ENCODE measurements at places on chromosomes 13 and 19.

DNA sequence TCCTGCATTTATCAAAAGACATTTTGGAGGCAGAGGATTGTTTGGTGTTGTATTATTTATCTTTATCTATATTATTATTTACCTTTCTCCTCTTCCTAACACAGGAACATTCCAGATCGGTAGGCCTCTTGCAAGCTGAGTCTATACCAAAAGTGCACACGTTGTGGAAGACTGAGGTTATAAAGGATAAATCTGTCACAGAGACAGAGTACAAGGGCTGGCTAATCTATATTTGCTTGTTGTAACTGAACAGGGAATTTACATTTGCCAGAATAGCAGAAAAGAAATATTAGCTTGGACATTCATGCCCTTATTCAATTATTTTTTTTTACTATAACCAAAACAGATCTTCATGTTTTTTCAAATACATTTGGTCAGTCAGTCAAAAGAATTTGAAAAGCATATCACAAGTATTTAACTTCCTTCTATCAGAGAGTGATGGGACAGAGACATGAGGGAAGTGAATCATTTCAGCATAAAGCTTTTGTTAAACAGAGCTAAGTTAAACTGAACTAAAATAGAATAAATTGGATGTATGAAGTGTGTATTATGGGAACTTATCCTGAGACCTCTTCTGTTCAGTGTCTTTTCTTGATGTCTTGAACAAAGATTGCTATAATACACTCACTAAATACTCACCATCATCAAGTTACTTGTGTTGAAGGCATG lies 352.5 kb downstream of the DNAJC15 start:
- DNase-seq: no peak

DNA sequence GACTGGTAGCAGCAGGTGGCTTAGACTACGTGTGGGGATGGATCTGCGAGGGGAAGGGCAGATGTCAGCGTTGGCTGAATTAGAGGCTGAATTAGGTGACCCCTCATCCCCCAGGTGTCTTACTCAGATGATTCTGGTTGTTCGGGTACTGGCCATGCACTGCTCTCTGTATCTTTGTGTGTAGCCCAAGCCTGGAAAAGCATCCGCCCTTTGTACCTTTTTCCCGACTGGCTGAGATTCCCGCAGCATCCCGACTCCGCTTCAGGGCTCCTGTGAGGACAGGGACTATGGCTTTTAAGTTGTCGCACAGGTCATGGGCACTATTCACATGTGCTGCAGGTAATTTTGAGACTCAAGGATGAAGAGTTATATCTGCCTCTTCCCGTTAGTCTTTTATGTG lies 7.2 kb downstream of the TFDP1 start:
- DNase-seq: peak; percentile 64

DNA sequence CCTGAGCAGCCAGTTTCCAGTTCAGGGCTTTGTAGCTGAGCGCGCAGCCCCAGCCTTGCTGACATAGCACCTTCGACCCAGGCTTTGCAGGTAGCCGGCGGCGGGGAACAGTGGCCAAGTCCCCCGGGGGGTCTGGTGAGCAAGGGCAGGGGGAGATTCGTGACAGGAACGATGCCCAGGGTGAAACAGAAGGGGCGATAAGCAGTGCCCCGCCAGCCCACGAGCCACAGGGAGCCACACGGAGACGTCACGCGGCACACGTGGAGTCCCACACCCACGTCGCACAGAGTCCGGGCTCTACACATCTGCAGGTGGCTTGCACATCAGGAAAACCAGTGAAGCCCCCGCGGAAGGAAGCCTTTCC lies 127.2 kb downstream of the SOX1 start:
- DNase-seq: no peak

DNA sequence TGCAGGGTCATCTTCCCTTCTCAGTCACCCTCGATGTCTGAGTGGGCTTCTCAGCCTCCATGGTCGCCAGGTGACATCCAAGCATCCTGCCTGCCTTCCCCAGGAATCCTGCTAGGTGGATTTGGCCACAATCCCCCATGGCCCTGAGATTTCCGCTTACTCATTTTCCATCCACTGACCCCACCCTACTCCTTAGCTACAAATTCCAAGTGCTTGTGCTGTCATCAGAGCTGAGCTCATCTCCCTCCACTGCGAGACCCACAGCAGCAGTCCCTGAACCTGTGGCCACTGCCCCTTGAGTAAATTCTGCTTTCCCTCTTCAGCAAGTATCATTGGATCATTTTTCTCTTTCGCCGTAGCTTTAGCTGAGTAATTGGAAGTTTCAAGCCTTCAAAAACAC lies 90.5 kb upstream of the ANKRD10 start:
- DNase-seq: no peak

GRCh38 chr19:55259540-55260210 lies 858 bp upstream of the PPP6R1 start:
- no peak for DNase-seq

DNA sequence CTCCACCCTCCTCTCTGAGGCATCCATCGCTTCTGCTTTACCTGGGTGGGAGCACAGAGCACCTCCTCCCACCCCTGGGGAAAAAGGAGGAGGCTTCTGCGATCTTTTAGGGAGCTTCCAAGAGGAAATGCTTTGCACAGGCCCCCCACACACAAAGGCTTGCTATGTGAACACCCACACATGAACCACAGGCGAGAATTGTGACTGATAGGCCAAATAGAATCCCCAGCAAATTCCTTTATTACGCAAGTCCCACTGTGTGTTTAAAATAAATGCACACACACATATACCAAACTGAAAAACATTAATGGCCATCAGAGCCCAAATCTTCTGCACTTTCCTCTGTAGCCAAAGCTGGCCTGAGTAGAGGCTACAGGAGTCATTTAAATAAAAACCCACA lies 50.6 kb downstream of the HSPH1 start:
- DNase-seq: no peak

GRCh38 chr13:76708138-76708688 lies 178.0 kb downstream of the KCTD12 start:
- no peak for DNase-seq

- DNase-seq: no peak
Measured at GRCh38 chr19:35949131-35949530, 13.0 kb downstream of the LRFN3 start.

DNA sequence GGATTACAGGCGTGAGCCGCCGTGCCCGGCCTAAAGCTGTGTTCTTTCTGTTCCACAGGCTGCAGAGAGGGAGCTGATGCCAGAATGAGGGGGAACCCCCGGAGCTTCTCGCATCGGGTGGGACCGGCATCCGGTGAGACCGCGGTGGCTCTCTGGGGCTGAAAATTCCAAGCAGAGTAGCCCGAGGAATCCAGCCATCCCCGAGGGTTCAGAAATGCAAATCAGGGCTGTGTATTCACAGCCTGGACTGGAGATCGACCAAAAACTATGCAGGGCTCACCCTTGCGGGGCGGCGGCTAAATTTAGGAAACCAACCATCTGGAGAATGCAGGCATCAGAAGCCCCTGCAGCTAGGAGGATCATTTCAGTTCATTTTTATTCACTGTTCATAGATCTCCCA lies 99.2 kb downstream of the GNG7 start:
- no peak for DNase-seq

- DNase-seq: no peak
Measured at GRCh38 chr19:40217934-40218890, at the start of gene TTC9B. TSS of gene TTC9B (minus strand) at chr19:40218384. CDS start at chr19:40218381, 3 bp downstream.

DNA sequence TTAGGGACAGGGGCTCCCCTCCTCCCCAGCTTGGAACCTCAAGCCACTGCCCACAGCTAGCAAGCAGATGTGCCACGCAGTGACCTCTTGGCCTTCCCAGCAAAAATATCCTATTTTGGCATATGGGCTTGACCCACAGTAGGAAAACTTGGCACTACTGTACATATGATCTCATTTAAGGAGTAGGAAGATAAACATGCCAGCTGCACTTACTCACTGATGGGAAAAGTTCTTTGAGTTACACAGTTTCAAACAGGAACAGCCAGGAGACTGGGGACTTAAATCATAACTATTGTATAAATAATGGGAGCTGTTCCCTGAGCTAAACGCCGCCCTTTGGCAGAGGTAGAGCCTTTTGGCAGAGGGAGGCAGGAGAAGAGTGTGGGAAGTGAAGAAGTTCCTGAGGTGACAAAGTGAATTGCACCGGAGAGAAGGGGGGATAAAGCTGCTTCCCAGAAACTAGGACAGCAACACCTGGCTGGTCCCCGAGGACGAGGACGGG lies 6.1 kb downstream of the SACS start:
- no peak for DNase-seq

- DNase-seq: no peak
Measured at GRCh38 chr13:44833139-44833538, 156.1 kb downstream of the NUFIP1 start.

- no peak for DNase-seq
Measured at GRCh38 chr19:791567-792305, 5.5 kb upstream of the PTBP1 start.

DNA sequence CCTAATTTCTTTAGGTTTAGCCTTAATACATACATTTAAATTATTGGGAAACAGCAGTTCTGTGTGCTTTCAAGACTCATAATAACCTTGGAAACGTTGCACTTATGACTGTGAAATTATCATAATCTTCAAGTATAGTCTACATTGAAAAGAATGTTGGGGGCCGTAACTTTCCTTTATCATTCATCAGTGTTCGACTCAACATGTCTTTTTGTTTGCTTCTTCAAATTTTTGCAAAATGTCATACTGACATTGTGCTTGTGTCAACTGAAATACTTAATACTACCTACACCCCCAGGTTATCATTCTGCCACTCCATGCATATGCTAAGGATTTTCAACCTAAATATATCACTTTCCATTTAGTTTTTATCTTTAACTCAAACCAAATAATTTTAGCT lies 1562.9 kb downstream of the OLFM4 start:
- DNase-seq: no peak

GRCh38 chr19:56661248-56661647 lies 10.3 kb downstream of the ZNF835 start:
- no peak for DNase-seq

DNA sequence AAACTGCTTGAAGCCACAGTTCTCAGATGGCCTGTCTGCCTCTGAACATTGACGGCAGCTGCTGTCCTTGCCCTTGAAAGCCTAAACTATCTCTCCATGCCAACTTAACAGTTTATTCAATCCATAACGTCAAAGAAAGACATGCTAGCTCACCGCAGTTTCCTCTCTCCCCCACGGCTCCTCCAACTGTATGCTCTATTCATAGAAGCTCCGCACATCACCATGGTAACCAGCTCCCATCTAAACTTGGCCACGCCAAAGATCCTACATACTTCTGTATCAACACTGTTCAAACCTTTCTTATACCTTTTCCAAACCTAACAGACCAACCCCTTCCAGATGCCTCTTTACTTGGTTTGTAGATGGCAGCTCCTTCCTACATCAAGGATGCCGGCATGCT lies 48.6 kb downstream of the ZNF91 start:
- no peak for DNase-seq

- no peak for DNase-seq
Measured at GRCh38 chr19:3042621-3043267, 13.7 kb upstream of the TLE2 start.

- no peak for DNase-seq
Measured at GRCh38 chr19:28239270-28239669, 973.7 kb downstream of the UQCRFS1 start.

DNA sequence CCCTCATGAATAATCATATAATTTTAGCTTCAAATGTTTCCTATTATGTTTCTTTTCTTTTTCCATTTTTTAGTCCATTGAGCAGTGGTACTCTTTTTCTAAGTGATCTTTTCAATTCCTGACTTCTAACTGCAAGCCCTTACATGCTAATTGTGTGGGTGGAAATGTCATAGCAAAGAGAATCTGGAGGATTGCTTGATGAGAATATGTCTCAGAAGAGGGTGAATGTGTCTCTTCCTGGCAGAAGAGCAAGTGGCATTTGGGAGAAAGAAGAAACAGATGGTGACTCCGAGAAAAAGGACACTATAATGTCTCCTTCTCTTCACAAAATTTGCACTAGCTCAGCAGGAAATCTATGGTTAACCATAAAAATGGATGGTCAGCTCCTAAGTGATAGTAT lies 2320.0 kb downstream of the PCDH9 start:
- DNase-seq: no peak

DNA sequence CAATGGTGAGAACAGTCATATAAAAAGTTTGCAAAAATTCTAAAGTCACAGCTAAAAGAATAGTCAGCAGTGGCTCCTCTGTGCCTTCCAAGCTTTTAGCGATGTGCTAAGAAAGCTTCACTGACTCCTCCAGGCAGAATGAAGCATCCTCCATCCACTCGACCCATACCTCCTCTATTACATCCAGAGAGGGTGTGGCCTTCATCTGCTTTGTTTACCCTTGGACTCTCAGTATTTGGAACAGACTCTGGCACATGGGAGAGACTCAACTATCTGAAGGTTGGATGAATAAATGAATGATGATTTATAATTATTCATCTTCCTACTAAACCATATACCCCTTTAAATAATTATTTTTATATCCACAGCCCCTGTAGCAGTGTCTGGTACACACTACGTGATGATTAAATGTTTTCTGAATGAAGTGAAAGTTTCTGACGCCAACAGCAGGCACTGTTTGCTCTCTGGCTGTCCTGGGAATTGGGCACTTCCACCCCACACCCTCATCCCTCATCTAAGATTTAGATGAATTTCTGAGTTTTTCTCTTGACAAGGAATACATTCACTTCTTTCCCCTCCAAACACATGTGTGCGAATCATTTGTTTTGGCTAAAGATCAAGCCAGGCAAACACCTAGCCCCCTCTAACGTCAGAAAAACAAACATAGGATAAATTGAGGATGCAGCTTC lies 93.9 kb downstream of the NUFIP1 start:
- no peak for DNase-seq

DNA sequence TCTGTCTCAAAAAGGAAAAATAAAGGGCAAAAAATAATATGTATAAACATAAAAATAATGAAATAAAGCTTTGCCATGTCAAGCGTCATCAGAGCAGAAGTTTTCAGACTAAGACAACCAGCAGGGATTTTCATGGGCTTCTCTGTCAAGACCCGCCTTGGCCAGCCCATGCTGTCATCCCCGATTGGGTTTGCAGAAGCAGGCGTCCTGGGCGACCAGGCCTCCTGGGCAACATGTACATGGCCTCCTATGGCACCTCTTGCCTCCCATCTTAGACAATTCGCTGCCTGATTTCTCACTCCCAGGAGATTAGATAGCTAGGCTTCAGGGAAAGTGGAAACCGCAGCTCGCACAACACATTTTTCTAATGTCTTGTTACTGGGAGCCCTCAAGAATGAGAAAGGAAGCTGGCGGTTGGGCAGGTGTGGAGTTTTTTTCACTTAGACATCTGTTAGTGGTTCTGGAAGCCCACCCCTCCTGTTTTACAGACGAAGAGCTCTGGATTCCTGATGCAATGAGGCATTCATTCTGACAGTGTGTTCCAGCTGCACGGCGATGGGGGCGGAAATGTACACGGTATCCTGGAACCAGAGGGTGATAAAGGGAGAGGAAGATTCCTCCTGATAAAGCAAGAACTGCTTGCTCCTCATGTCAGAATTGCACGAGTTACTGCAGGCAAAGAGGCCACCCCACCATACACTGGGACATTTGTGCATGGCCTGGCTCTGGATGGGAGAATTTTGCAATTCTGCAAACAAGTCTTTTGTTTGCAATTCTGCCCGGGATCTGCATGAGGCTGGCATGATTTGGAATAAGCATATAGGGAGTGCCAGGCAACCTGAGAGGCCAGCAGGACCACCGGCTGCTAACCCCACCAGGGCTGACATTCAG lies 47.4 kb upstream of the KATNAL1 start:
- DNase-seq: peak; percentile 76

GRCh38 chr13:110213461-110214074 lies 93.4 kb downstream of the COL4A1 start:
- DNase-seq: no peak

- no peak for DNase-seq
Measured at GRCh38 chr13:41311406-41312175, 524 bp downstream of the NAA16 start.

GRCh38 chr19:24046550-24046949 lies 40.4 kb upstream of the ZNF254 start:
- no peak for DNase-seq

- DNase-seq: no peak
Measured at GRCh38 chr13:60397704-60398378, 821 bp downstream of the TDRD3 start.

Measured in vagina (tissue), 2 donors.